Upper lobe of right lung (tissue), 1 donor: ENCODE measurements at places on chromosomes 13 and 19. TPM values are rescaled to one million over a fixed set of nuclear protein-coding genes. Genes with fewer than 3 reads are reported as not detected.
A peak's percentile ranks its signal among the peaks of the same experiment; 100 is the strongest.

The KCNJ14 gene
- 1.1 TPM for total RNA-seq

GRCh38 chr19:1408300-1409203 lies 1.2 kb downstream of the DAZAP1 start:
- peaks cover 47% of the 10 kb centered on the region for H3K4me1 ChIP-seq
- peak overlapping the region; percentile 95 for H3K27ac ChIP-seq
- peaks cover 5% of the 10 kb centered on the region for H3K36me3 ChIP-seq
- H3K4me3 ChIP-seq = peak overlapping the region; percentile 94
- no peaks in the 10 kb centered on the region for H3K27me3 ChIP-seq

DNA sequence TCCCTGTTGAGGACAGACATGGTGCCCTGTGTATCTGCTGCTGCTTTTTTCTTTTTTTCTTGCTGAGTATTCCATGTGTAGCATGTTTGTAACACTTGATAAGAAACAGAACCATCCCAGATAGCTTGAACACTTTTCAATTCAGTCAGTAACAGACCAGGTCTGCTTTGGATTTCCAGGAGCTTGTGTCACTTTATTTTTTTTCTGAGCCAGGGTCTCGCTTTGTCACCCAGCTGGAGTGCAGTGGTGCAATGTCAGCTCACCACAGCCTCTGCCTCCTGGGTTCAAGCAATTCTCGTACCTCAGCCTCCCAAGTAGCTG lies 43.7 kb downstream of the BBC3 start:
- DNase-seq = no peak
- peaks cover 32% of the 10 kb centered on the region for H3K4me1 ChIP-seq
- peaks cover 7% of the 10 kb centered on the region for H3K36me3 ChIP-seq
- H3K27ac ChIP-seq = peak overlapping the region; percentile 31

DNA sequence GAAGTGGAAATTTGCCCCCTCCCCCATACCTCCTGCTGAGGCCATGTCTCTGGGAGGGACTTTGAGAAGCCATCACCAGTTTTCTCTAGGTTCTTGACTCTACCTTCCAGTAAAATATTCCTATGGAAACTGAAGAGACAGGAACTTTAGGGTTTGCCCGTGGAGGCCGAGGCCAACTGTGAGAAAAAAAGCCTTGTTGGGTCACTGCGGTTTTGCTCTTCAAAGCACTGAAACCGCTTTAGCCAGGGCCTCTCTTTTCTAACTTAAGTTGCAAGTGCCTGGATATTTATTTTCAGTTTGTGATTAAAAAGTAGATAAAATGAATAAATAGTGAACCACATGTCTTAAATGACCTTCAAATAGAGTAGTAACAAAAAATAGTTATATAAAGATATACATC lies 159.7 kb upstream of the TSC22D1 start:
- DNase-seq = no peak
- H3K4me3 ChIP-seq = no peak overlapping the region
- H3K4me1 ChIP-seq = no peaks in the 10 kb centered on the region
- H3K27ac ChIP-seq = no peak overlapping the region

DNA sequence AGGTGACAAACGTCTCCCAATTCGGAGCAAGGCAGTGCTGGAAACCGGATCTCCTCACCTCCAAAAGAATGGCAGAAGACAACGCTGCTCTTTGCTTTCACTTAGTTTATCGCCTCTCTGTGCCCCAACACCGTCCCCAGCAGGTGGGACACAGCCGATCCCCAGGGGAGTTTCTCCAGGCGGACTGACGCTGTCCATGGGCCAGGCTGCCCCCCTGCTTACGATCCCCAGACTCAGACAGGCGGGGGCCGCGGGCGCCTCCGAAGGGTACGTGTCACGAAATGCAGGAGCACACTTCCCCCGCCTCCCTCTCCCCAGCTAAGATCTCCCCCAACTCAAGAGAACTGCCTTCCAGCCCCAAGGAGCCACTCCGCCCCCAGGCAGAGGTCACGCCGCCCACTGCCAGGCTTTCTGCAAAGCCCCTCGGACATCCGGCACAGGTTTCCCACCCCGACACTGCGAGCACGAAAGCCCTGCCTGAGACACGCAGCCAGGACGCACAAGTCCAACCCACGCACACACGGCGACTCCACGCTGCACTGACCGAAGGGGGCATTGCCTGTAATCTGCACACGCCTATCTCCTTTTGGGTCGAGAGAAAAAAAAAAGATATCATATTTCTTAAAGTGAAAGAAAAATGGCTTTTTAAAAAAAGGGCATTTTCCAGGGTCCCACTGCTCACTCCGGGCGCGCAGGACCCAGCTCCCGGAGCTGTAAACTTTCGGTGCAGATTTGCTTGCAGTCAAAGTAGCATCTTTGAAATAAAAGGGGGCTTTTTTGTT lies 2.0 kb downstream of the SPRY2 start:
- H3K27ac ChIP-seq = peak overlapping the region; percentile 95
- DNase-seq = peak; percentile 91
- H3K4me1 ChIP-seq = peaks cover 33% of the 10 kb centered on the region
- peak overlapping the region; percentile 84 for H3K4me3 ChIP-seq
- no peaks in the 10 kb centered on the region for H3K27me3 ChIP-seq

DNA sequence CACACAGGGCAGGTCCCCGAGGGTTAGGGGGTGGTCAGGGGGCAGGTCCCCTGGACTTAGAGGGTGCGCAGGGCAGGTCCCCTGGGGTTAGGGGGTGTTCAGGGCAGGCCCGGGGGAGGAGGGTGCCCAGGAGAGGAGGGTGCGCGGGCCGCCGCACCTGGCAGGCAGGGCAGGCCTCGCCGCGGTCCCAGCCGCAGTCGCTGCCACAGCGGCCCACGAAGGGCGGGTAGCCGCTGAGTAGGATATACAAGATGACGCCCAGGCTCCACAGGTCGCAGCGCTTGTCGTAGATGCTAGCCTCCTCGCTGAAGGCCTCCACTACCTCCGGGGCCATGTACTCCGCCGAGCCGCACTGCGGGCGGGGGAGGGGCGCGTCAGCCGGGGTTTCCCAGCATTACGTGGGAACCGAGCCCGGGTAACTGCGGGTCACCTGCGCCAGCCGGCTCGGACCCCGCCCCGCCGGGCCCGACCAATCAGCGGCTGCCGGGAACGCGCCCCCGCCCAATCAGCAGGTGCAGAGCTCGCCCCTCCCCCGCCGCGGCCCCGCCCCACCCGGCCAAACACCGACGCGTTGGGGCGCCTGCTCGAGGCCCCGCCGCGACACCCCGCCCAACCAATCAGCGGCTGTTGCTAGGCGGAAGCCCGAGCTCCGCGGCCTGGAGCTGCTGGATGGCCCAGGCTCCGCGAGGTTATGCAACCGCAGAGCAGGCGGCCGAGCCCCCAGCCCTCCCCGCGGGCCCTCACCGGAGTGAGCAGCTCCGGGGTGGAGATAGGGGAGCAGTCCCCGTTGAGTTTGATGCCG lies 9.2 kb downstream of the MKNK2 start:
- peaks cover 82% of the 10 kb centered on the region for H3K36me3 ChIP-seq
- H3K4me1 ChIP-seq = peaks cover 62% of the 10 kb centered on the region
- H3K4me3 ChIP-seq = peak overlapping the region; percentile 36
- DNase-seq = peak; percentile 100
- H3K27ac ChIP-seq = peak overlapping the region; percentile 86

DNA sequence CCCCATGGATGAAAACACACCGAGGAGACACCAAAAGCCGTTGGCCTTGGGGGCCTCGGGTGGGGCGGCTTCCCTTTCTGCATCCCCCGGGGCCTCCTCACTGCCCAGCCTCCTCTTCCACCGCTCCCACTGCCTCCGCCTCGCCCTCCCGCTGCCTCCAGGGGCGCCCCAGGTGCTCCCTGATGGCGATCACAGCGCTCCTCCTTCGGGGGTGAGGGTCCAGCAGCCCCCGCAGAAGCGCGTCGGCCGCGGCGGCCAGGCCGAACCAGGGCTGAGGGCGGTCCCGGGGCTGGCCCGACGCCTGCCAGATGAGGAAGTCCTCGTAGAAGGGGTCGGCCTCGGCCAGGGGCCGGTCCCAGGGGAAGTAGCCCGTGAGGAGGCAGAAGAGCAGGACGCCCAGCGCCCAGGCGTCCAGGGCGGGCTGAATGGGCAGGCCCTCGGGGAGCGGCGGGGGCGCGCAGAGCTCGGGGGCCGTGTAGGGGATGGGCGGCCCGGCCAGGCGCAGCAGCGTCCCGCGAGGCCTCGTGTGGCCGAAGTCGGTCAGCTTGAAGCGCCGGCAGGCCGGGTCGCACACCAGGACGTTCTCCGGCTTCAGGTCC lies 7.2 kb downstream of the SBK2 start:
- H3K27me3 ChIP-seq = no peaks in the 10 kb centered on the region
- no peaks in the 10 kb centered on the region for H3K36me3 ChIP-seq
- H3K4me1 ChIP-seq = peaks cover 3% of the 10 kb centered on the region
- H3K4me3 ChIP-seq = no peak overlapping the region
- H3K27ac ChIP-seq = no peak overlapping the region
